ENCODE measurements at places on chromosomes 1 and 21.

- no peak for DNase-seq
Observed at GRCh38 chr1:20887246-20887645, 100.1 kb upstream of the HP1BP3 start.

GRCh38 chr1:48216941-48217340 lies 5.6 kb upstream of the SLC5A9 start:
- no peak for DNase-seq

DNA sequence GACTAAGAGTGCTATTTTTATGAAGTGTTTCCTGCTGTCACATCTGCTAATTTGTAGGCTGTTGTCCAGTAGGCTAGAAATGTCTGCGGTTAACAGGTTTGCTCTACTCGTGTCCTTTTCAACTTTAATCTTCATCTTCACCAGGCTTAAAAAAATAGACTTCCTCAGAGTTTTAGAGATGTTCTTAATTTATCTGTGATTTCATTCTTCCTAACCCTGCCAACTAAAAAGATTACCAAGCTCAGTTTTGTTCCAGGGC lies 66.8 kb downstream of the SASS6 start:
- no peak for DNase-seq

GRCh38 chr21:25708467-25709065 lies 26.1 kb downstream of the ATP5PF start:
- peak; percentile 49 for DNase-seq

- DNase-seq, result no peak
Observed at GRCh38 chr1:27372808-27373690, 1.6 kb downstream of the FCN3 start.

GRCh38 chr1:74053407-74053806 lies 144.6 kb downstream of the LRRIQ3 start:
- no peak for DNase-seq

- no peak for DNase-seq
Observed at GRCh38 chr21:20617130-20617529, 381.1 kb upstream of the NCAM2 start.

GRCh38 chr21:39350094-39351005 lies 1.5 kb upstream of the HMGN1 start:
- DNase-seq, result no peak

DNA sequence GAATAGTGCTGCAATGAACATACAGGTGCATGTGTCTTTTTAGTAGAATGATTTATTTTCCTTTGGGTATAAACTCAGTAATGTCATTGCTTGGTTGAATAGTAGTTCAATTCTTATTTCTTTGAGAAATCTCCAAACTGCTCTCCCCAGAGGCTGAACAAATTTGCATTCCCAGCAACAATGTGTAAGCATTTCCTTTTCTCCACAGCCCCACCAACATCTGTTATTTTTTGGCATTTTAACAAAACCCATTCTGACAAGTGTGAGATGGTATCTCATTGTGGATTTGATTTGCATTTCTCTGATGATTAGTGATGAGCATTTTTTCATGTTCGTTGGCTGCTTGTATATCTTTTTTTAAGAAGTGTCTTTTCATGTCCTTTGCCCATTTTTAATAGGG lies 21.9 kb upstream of the EEIG2 start:
- DNase-seq, result no peak

DNA sequence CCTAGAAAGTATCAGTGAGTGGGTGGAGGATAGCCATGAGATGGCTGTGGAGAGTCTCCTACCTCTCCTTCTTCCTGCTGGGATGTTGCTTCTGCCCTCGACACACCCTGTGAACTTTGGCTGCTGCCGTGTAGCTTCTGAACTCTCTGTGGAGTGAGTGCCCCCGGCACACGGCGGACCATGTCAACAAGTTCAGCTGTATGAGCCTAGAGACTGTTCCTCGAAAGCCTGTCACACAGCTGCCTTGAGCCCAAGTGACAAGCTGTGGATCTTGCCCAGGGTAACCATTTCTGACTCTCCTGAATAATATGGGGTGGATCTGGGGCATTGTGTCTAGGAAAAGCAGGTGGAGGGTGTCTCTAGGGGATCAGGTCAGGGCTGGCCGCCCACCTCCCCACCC lies 143.2 kb downstream of the NOS1AP start:
- DNase-seq, result no peak

- no peak for DNase-seq
Observed at GRCh38 chr1:221845650-221846371, 103.9 kb upstream of the DUSP10 start.

DNA sequence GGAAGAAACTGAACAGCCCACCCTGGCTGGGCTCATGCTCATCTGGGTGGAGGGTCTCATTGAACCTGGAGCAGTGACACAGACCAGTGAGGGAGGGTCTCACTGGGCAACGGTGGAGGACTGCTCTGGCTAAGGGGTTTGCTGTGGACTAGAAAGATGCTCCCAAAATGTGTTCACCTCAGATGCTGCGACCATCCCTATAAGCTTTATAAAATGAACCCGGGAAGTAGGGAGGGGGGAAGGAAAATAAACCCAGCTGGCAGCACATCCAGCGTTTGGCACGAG lies 34.5 kb upstream of the LBR start:
- DNase-seq, result no peak

- no peak for DNase-seq
Observed at GRCh38 chr1:20470194-20470593, 15.8 kb downstream of the CAMK2N1 start.

DNA sequence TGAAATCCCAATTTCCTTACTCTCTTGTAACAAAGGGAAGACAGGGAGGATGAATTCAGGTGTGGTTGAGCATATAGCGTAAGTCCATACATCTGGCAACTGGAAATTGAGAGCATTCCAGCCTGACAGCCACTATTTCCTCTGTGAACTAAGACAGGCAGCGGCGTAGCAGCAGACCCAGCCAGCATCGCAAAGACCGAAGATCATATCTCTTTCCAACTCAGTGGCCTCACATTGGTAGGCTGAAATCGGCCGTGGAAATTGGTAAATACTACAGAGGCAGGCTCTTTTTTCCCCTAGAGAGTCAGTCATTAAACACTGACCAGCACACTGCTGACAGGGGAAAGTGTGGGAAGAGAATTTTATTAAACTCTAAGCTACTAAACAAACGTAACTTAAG lies 43.4 kb downstream of the TARBP1 start:
- DNase-seq, result no peak

GRCh38 chr21:15676935-15677334 lies 52.8 kb upstream of the USP25 start:
- DNase-seq, result no peak

DNA sequence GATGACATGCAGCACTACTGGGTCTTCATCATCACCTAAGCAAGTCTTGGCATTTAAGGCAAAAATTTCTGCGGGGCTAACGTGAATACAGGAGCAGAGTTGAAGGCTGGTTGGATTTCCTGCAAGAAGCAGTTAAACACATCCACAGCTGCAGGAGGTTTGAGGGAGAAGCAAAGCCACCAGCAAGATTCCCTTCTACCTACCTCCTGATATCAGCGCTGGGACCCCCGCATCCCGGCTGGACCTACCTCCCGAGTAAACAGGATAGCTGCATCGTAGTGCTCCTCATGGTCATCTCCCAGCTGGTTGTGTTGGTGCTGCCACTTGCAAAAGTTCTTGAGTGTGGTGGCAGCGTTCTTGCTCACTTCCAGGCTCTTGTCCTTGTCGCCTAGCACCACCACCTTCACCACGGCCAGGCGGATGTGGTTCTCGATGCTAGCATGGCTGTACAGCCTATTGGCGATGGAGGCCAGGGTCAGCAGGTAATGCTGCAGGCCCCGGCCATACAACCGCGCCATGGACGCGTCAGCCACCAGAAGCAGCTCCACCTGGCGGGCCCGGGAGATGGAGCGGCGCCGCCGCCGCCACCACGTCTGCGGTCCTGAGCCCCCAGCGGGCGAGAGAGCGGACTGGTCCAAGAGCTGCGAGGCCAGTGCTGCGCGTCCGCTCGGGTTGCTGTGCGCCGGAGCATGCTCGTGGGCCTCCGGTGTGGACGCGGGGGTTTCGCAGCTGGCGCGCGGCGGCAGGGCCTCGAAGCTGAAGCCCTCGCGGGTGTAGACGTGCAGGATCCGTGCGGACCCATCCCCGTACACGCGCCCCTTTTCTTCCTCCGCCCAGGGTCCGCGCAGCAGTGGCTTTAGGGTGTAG lies 1.6 kb downstream of the ADAMTS5 start:
- no peak for DNase-seq

GRCh38 chr1:82807563-82807962 lies 1006.8 kb downstream of the ADGRL2 start:
- DNase-seq, result no peak

- no peak for DNase-seq
Observed at GRCh38 chr1:177088966-177089365, 75.5 kb downstream of the ASTN1 start.

DNA sequence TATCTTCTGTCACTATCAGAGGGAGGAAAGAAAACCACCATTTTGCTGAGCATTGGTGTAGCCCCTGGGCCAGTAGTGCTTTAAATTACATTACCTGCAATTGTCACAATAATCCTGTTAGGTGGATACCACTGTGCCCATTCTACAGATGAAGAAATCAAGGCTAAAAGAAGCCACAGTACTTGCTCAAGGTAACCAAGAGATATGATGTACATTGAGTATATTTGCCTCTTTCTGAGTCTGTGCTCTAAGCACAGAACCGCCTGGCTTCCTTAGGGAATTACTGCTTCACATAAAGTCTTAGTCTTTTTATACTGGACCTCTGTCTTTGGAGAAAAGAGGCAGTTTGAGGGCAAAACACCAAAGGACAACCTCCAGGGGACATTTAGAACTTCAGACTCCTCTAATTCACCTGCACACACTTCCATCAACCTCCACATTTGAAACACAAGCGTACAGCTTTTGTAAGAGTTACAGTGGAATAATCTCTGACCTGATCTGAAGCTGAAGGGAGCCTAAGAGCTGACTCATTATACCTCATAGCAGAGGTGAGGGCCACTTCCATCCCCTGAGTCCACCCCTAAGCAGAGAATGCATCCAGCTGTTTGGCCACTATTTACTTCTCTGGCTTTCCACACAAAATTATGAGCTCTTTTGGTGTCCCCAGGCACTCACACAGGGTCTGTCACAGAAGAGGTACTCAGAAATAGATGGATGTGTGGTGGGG lies 61.8 kb downstream of the PLPP3 start:
- DNase-seq, result no peak

GRCh38 chr1:76868154-76868882 lies 1.0 kb downstream of the ST6GALNAC5 start:
- DNase-seq, result no peak

DNA sequence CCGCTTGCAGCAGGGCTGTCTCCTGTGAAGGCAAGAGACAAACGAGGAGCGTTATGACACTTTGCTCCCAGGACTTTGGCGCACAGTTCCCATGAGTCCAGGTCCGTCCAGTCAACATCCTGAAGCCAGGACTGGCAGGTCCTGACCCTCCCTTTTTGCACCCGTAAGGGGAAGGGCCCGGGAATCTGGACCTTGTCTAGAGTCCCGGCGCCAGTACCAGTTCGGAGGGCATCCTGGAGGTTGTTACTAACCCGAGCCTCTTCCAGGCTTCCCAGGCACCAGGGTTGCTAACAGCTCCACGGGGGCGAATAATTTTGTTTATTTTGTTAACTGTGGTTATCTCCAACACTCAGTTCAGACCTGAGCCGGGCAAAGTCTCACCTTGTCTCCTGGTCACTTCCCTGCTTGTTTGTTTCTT lies 682 bp upstream of the RWDD3 start:
- no peak for DNase-seq

DNA sequence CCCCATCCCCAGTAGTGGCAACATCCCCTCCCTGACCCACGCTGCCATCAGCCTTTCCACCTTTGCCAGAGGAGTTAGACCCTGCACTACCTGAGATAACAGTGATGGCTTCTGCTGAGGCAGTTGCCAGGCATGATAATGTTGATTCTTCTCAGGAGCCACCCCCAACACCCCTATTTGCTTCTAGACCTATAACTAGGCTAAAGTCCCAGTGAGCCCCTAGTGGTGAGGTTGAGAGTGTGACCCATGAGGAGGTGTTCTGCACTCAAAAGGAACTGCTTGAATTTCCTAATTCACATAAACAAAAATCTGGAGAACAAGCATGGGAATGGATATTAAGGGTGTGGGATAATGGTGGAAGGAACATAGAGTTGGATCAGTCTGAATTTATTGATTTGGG lies 159.6 kb upstream of the COL11A1 start:
- no peak for DNase-seq

DNA sequence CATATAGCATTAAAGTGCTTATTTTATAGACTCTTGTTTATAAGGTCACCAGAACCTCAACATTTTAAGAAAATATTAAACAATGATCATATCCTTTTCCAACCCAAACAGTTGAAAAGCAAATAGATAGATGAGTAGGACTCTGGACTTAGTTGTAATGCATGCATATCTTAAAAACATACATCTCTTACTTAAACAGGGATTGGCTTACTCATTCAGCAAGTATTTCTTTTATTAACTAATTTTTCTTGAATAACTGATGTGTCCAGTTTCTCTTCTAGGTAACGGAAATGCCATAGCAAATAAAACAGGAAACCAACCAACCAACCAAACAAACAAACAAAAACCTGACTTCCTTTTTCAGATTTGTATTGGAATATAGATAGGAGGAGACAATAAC lies 70.9 kb upstream of the NBPF4 start:
- DNase-seq, result no peak

DNA sequence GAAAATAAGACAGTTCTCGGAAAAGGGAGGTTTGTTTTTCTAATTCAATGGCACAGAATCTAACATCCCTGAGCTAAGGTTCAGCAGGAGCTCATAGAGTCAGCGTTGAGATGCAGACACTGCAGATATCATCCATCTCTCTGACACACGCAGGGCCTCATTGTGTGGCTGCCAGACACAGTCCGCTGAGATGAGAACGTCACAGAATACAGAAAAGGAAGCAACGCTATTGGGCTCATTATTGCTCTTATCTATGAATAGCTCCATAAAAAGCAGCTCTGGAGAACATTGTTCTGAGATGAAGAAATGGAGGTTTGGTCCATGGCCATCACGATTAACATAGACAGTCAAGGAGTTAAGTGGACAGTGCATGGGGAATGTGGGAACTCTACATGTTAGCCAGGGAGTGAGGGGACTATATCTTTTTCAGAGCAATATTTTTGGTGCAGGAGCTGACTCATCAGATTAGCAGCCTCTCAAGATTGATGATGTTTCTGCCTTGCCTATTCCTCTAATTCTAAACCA lies 771.6 kb upstream of the CXADR start:
- DNase-seq, result no peak

GRCh38 chr1:101025657-101026429 lies at the start of gene DPH5:
DPH5 (minus strand) TSS chr1:101025784; CDS start chr1:101025443, 341 bp downstream.
- DNase-seq, result peak; percentile 86

GRCh38 chr1:184556665-184557064 lies 169.8 kb downstream of the C1orf21 start:
- DNase-seq, result no peak

GRCh38 chr21:45021428-45022347 lies 52.7 kb upstream of the ADARB1 start:
- DNase-seq, result no peak

GRCh38 chr1:225866061-225866837 lies 15.9 kb downstream of the TMEM63A start:
- peak; percentile 77 for DNase-seq

DNA sequence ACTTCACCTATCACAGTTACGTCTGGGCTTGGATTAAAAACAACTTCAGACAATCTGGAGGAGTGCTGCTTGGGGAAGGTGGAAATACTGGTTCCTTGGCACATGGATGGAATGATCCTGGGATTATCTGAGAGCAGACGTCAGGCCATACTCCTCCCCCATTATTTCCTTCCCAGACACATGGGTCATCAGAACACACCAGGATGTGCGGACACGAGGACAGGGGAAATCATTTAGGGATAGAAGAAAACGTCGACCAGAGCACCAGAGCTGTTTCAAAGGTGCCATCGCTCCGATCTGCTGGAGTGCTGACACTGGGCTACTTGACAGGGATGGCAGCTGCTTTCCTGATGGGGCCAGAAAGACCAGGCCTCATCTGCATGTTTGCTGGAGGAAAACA lies 31.8 kb upstream of the ANGPTL7 start:
- no peak for DNase-seq

- no peak for DNase-seq
Observed at GRCh38 chr1:178530037-178530402, 17.1 kb downstream of the TEX35 start.

Data from CD4-positive, alpha-beta T cell treated with Interleukin-6 at 100 ng/mL for 8 hours (primary cell).